ENCODE measurements at places on chromosomes 13 and 19. TPM values are rescaled to one million over a fixed set of nuclear protein-coding genes. Genes with fewer than 3 reads are reported as not detected.

DNA sequence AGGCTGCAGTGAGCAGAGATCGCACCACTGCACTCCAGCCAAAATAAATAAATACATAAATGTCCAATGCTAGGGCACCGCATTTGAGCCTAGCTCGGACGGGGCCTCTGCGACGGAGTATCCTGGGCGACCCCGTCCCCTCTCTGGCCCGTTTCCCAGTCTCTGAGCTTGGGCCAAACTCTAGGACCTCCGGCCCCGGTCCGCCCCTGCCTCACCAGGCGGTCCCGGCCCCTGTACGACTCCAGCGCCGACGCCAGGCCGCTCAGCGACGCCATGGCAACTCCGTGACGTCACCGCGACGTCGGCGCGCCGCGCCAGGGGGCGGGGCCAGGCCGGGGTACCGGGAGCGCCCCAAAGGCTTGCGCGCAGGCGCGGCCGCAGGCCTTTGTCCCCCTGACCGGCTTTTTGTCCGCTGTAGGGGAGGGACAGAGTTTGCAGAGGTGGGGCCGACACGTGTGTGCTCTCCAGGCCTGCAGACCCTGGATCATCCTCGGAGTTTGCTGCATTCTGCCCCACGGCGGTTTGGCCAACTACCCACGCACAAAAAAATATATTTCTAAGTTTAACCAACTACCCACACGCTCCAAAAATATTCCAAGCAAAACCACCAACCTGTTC, at the start of gene PEX11G:
TSS of gene PEX11G (minus strand) at position 300 of the 618 bp plus-strand sequence. CDS start at position 275, 25 bp downstream.
- peak; percentile 69 for DNase-seq

DNA sequence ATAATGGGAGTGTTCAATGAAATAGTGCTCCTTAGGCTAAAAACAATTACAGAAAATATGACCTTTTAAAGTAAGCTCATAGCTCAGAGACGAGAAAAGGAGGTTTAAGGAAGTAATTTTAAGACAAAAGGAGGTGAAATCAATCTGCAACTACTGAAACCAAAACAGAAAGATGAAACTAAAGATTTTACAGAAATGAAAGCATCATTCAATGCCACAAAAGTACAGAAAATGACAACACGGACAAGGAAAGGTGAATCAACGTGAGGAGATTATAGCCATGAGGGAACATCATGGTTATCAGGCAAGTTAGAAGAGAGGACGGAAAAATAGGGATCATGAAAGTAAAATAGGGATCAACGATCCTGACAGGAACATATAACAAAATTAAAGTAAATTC, 745.2 kb downstream of the PCDH17 start:
- no peak for DNase-seq

- no peak for DNase-seq
Observed at GRCh38 chr13:100234524-100235136, 145.7 kb downstream of the PCCA start.

GRCh38 chr13:80577285-80577684, 236.4 kb upstream of the SPRY2 start:
- no peak for DNase-seq

- DNase-seq, result no peak
Observed at GRCh38 chr19:29529646-29530539, 4.1 kb downstream of the VSTM2B start.

DNA sequence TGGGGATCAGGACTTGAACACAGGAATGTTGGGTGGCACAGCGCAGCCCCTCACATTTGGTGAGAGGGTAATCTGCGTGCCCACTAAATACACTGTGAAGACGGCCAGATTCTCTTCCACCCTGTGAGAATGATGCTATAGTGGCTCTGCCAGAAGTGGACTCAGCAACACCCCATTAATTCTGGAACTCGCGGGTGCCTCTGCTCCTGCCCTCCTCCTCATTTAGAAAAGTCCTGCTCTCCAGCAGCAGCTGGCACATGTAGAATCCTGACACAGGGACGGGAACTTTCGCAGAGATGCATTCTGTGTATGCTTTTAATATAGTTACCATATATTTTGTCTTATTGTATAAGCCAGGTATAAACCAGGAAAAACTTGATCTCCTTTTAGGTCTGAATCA, 57.3 kb downstream of the EFNB2 start:
- DNase-seq, result no peak

- no peak for DNase-seq
Observed at GRCh38 chr13:67763384-67763783, 533.2 kb upstream of the PCDH9 start.

- no peak for DNase-seq
Observed at GRCh38 chr13:23767838-23768237, 121.4 kb downstream of the MIPEP start.

DNA sequence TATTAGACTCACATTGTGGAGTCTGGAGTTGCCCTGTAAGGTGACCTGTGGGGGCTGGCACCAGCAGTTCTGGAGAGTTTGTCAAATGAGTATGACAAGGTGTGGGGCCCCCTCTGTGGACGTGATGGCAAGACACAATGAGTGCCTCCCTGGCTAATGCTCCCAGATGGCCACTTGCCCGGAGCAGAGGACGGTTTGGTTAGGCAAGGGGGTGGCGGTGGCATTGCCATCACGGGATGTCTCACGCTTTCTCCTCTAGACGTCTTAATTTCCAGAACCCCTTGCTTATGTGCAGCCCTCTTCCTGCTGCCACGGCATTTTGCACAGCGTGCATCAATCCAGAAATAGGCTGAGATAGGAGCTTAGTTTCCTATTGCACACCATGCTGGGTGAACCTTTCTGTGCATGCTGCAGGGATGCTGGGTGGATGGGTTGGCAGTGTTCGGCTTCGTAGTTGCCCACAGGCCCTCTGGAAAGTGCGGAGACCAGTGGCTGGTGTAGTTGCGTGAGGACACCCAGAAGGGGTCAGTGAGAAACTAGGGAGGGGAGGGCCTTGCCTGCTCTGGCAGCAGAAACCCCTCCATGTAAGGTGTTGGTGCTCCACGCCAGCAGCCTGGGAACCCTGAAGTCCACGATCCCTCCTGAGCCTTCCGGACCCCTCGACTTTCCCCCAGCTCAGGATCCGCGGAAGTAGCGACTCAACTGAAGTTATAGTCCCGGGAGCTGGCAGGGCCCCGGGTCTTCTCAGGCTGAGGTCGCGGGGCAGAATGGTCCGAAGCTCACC, 18.1 kb upstream of the LRP3 start:
- DNase-seq, result peak; percentile 9

- no peak for DNase-seq
Observed at GRCh38 chr13:33100886-33101285, 84.7 kb downstream of the KL start.

GRCh38 chr13:75325711-75326110, 156.3 kb downstream of the TBC1D4 start:
- no peak for DNase-seq

DNA sequence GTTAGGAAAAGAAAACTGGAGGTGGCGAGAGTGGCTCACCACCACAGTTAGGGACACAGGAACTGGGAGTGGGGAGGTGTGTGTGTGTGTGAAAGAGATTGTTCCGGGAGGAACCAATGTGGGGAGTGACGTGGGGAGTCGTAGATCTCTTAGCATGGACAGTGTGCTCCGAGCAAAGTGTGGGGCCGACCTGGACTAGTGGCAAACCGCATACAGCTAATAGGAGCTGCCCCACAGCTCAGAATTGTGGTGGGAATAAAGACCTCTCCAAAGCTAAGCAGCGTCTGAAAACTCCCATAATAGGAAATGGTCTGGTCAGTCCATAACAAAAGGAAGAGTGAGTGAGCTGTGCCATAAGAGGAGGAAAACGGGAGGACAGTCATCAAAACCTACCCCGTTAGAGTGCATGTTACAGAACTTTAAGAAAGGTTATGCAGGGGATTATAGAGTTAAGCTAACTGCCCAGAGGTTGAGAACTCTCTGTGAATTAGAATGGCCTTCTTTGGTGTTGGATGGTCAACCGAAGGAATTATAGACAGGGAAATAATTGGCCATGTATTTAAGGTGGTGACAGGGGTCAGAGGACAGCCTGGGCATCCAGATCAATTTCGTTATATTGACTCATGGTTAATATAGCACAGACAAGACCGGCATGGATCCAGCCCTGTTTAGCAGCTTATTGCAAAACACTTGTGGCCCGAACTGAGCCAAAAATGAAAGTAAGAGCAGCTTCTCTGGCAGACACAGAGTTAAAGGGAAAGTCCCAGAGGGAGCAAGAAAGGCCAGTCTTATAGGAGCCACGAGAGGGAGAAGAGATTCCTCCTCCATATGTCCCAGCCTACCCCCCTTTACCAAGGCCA, 8.9 kb upstream of the SLC15A1 start:
- peak; percentile 60 for DNase-seq

GRCh38 chr13:99760456-99760855, 211.1 kb downstream of the ZIC5 start:
- no peak for DNase-seq

DNA sequence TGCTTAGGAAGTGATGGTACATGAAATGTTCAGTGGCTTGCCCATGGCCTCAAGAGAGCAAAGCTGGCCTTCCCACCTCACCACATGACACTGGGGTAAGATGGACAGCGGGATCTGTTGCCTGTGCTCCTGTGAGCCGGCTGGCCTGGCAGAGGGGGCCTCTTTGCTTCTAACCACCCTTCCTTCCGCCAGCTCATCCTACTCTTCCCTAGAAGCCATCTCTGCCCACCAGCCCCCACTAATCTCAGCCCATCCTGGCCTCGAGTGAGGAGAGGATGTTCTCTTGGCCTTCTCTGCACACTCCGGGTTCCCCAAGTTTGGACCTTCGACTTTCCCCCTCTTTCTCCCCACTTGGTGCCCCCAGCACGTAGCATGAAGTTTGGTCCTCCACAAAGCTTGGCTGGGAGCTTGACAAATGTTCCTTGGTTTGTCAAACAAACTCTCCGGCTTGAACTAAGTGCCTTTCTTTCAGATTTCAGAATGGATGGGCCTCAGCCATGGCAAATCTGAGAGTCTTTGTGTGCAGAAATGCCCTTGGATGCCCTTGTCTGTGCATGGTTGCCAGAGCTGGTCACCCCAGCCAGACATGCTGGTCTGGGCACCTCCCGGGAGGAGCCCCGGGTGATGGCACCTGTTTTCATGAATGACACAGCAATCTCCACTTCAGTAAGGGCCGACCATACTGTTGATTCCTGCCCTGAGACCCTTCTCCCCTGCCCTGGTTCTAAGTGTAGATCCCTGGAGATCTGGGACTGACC, 145.5 kb downstream of the URI1 start:
- no peak for DNase-seq

DNA sequence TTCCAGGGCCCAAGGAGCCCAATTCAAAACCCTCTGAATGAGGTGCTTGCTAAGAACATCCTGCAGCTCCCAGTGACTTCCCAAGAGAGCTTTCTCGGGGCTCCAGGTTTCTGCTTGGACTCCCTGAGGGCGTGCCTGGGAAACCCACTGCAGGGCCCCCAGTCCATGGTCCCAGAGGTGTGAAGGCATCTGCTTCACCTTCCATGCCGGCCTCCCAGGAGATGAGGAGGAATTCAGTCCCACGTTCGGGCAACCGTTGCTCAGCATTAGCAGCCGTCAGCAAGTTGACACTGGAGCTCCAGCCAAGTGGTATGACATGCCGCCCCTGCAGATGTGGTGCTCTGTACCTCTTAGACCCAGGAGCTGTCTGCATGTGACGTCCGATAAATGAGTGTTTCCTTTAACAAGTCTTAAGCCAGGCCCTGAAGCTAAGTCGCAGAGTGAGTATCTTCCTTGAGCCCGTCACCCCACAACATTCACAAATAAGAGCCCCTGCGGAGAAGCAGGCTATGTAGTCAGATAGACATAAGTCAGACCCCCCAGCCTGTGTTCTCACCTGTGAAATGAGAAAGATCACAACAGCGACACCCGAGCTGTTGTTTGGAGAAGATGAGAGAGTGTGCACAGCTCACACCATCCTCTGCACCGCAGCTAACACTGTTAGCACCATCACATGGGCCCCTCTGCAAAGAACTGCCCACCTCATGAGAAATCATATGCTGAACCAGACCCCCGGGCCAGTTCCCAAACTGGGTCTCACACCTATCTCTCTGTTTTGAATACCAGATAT, 150.3 kb downstream of the KATNAL1 start:
- no peak for DNase-seq

DNA sequence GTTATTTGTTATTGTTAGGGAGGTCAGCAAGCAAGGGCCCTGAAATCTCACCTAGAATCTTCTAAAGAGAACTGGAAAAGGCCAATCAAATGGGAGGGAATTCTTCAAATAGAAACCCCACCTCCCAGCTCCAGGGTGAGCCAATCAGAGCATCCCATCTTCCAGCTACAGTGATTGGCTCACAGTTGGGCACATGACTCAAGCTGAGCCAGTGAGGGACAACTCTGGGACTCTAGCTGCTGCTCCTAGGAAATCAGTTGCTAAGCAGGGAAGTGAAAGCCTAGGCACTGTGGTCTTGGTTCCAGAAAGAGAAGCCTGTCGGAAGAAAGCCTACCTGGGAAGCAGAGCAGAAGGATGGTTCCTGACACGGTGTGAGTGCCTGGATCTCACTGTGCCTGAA, 13.4 kb downstream of the TM6SF2 start:
- peak; percentile 37 for DNase-seq

DNA sequence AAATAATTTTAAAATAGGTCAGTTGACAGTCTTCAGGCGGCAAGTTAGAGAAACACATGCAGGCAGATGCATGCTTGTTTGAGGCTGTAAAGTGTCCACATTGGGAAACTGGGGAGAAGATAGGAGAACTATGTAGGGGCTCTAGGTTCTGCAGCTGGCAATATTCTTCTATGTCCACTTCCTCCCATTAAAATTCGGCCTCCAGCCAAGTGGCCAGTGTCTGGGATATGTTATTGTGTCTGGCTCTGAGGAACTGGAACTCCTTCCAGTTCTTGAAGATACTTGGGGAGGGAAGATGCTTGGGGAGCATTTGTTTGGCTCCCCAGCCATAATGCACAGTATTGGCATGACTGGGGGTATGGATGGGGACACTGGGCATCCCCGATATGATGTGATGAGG, 20.9 kb upstream of the KLF2 start:
- no peak for DNase-seq

DNA sequence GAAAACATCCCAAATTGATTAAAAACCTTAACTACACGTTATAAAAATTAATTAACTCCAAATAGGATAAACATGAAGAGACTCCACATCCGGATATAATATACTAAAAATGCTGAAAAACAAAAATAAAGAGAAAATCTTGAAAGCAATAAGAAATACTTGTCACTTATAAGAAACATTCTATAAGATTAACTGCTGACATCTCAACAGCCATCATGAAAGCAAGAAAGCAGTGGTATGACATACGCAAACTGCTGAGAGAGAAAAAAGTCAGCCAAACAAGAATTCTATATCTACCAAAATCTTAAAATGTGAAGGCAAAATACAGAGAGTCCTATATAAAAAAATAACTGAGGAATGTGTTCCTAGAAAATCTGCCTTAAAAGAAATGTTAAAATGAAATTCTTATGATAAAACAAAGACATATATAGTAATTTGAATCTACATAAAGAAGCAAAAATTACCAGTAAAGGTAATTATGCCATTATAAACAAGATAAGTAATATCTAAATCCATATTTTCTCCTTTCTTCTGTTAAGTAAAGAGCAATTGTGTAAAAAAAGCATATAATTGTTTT, 1851.1 kb downstream of the PCDH9 start:
- DNase-seq, result no peak

- peak; percentile 60 for DNase-seq
Observed at GRCh38 chr13:51479199-51479523, 26.3 kb upstream of the INTS6 start.

GRCh38 chr13:106096661-106097092, 438.8 kb downstream of the EFNB2 start:
- DNase-seq, result peak; percentile 66

NCR1 gene
- not detected for total RNA-seq

TYROBP gene
- total RNA-seq, result not detected

SERP2 gene
- total RNA-seq, result 0.51 TPM

TMEM150B gene
- total RNA-seq, result not detected

POLR2I gene
- total RNA-seq, result 95.6 TPM

FEM1A gene
- 17.5 TPM for total RNA-seq
